Neuronal stem cell (in vitro differentiated cells): ENCODE measurements at places on chromosomes 3 and 15.

GRCh38 chr15:38662033-38662802, 97.6 kb upstream of the RASGRP1 start:
- DNase-seq, result no peak

DNA sequence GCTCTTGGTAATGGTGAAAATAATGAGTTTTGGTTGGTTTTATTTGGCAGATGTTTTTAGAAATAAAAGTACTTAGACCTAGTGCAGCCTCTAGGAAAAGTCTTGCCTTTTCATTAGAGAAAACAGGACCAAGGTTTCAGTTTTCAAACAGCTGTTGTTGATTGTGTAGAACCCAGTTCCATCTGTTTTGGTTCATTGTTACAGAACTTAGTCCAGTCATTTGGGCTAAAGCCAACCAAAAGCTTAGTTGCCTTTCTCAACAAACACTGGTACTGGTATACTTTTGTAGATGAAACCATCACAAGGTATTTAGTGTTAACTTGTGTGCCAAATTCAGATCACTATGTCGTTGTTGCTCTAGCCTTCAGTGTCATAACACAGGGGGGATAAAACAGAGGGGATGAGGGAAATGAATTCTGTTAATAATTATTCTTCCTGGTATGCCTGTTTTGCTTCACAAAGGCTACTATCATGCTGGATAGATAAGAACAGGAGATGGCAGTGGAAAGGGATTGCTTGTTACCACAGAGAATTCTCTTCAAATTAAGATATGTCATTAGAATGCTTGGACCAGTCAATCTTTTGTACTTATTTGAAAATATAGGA, 12.6 kb upstream of the APH1B start:
- DNase-seq, result no peak

GRCh38 chr3:126900859-126901540, 81.9 kb upstream of the PLXNA1 start:
- DNase-seq, result no peak

GRCh38 chr15:72534523-72534922, 60.4 kb downstream of the ARIH1 start:
- DNase-seq, result no peak

DNA sequence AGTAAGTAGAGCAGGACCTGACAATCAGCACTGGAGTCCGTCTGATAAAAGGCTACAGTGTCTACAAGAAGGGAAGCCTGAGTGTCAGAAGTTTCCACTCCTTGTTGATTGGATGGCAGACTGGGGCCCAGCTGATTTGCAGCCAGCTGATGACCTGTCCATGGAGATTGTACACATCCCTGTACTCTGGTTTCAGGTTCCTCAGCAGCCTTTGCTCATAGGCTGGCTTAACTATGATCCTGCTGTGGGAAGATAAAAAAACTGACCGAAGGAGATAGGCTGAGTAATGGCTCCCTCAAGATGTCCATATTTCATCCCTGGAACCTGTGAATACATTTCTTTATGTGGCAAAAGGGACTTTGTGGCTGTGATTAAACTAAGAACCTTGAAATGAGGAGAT, 11.7 kb upstream of the LACTB start:
- no peak for DNase-seq

- DNase-seq, result no peak
Observed at GRCh38 chr3:180332608-180333007, 269.4 kb upstream of the TTC14 start.

DNA sequence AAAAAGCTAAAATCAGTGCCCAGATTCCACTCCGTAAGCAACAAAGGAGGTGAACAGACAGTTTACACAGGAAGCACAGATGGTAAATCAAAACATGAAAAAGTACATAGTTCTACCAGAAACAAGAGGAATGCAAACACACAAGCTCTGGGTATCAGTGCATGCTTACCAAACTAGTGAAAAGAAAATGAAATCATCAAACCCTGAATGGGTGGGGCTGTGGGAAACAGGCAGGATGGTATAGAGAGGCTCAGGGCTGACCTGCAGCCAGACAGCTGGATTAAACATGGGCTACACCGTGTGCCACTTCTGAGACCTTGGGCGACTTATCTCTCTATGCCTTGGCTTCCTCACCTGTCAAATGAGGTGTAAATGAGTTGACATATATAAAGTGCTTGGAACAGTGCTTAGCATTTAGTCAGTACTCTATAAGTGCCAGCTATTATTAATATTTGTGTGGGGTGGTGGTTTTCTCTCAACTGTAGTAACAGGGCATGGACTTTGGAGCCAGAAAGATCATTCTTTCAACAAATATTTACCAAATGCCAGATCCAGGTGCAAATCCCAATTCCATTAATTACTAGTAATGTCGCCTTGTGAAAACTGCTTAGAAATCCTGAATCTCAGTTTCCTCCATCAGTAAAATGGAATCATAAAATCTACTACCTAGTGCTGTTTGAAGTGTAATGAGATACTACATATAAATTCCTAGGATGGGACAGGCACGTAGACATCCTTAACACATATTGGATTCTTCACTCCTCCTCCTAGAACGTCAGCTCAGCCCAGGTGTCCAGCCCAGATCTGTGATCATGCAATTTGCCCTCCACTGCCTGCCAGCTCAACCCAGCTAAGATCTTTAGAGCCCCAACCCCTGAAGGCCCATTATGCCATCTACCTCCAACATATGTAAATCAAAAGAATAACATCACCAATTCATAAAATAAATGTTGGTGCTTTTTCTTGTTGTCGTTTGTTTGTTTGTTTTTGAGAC, 55.5 kb upstream of the SMAD3 start:
- DNase-seq, result no peak

DNA sequence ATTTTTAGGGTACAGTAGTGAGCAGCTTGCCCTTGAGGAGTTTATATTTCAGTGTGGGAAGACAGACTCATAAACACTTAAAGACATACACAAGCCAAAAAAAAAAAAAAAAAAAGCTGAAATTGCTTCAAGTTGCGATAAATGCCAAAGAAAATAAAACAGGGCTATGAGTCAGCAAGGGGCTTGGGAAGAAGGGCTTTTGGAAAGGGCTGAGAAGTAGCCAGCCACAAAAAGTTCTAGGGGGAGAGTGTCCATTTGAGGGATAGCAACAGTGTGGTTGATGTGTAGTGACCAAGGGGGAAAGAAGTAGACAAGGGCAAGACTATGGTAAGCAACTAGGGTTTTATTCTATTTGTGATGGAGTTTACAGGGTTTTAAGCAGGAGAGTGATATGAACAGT, 185.5 kb downstream of the ADAMTS9 start:
- DNase-seq, result no peak

DNA sequence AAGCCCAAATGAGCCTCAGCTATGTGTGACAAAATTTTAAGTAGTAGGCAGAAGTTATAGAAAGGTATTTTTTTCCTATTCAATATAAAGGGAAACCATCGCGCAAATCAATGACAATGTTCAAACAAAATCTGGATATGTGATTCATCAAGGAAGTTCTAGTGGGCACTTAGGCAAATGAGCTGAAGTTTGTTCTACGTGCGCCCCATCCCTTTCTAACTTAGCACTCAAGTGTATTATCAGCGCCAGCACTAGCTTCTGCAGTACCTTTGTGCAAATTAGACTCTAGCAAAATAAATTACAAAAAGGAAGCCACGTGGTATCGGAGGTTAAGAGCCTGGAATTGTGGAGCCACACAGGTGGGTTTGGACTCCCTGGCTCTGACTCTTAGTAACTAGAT, 91.1 kb downstream of the TBL1XR1 start:
- no peak for DNase-seq

GRCh38 chr15:29773816-29774215, 48.5 kb downstream of the TJP1 start:
- DNase-seq, result no peak

DNA sequence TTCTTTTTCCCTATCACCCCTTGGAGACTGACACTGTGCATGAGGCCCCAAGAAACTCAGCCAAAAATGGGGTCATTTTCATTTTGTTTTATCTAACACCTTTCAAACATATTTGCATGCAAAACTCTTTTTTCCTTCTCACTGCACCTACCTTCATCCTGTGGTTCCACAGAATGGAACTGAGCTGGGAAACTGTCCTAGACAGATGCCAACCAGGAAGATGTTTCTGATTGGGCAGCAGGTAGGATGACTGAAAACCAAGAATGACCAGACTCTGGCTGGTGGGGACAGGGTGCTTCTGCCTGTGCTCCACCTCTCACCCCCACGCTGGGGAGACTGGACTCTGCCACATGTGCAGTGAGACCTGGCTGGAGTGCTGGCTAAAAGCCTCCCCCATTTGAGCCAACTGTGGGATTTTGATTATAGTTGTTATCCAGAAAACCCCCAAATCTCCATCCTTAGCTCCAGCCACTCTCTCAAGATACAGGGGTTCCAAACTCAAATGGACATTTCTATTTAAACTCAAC, 5.2 kb downstream of the PPIB start:
- no peak for DNase-seq
